ENCODE measurements at places on chromosomes 1 and 21.

- no peak for DNase-seq
These were observed 176.0 kb upstream of the NRIP1 start for GRCh38 chr21:15240848-15241247.

GRCh38 chr1:81876901-81877733 is 76.4 kb downstream of the ADGRL2 start:
- DNase-seq: peak; percentile 18

- DNase-seq: no peak
These were observed 93.6 kb downstream of the DYRK1A start for GRCh38 chr21:37460196-37460595.

DNA sequence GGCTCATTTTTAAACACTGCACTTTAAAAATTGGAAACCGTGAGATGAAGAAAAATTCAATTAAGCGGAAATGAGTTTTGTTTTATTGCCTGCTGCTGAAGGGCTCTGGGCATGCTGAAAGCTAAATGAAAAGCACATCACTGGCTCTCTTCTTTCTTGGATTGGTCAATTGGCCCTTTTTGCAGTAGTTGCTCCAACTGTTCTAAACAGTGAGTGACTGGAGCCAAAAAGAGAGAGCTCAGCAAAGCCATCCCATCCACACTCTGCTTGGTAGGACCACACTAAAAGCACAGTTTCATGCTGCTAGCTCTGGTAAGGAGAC is 48.1 kb downstream of the LHX4 start:
- DNase-seq: no peak

DNA sequence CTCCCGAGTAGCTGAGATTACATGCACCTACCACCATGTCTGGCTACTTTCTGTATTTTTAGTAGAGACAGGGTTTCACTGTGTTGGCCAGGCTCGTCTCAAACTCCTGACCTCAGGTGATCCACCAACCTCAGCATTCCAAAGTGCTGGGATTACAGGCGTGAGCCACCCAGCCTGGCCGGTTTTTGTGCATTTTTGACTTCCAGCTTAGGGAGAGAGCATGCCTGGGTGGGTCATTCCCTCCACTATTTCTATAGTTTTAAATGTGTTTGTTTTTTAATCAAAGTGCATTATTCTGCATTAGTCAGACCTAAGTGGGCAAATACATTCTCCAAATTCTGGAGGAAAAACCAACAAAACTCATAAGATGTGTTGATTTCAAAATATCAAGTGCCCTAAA is 207.4 kb upstream of the NRIP1 start:
- DNase-seq: no peak
